Pancreas (tissue), 10 donors: ENCODE measurements at places on chromosomes 12 and 14.

GRCh38 chr12:101594700-101595099, at the start of gene MYBPC1:
Gene MYBPC1 (plus strand): TSS chr12:101594971. CDS start chr12:101595071, 100 bp downstream.
- no peak for DNase-seq

DNA sequence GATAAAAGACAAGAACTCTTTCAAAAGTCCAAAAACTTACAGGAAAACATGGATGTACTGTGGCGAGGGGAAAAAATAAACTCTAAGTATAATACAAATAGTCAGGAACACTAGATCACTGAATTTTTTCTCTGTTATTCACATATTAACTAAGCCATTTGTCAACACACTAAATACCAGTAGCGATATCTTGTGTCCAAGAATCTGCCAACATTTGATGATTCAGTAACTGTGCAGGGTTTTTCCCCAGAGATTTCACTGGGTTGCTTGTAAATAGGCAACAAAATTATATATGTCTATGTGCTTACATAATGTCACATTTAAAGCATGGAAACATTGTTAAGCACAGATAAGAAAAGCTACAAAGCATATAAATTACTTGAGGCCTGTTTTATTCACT, 205.9 kb downstream of the KIF21A start:
- DNase-seq = no peak

- DNase-seq = no peak
Observed at GRCh38 chr14:71956920-71957563, 24.8 kb downstream of the RGS6 start.

DNA sequence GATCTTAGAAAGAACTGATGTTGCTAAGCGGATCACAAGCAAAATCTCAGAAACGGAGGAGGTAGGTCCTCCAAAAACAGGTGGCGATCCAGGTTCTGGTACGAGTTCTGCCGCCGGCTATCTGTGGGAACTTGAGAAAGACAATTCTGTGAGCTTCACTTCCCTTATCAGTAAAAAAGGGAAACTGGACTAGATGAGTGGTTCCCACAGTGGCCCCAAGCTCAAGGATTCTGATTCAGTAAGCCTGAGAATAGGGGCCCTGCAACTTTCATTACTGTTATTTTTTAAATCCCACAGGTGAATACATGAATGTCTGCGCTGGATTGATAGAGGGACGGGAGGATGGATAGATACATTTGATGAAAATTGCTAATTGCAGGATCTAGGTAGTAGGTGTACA, 160.2 kb downstream of the PPM1H start:
- no peak for DNase-seq

- DNase-seq = no peak
Observed at GRCh38 chr12:72622556-72622955, 350.4 kb downstream of the TRHDE start.

GRCh38 chr12:132604151-132604618, 6.2 kb downstream of the LRCOL1 start:
- DNase-seq = no peak

- no peak for DNase-seq
Observed at GRCh38 chr12:50365709-50366406, 30.6 kb downstream of the FAM186A start.
